ENCODE measurements at places on chromosomes 11 and 22.

- no peak for DNase-seq
These were observed 541.7 kb downstream of the NTM start for GRCh38 chr11:131912134-131912533.

DNA sequence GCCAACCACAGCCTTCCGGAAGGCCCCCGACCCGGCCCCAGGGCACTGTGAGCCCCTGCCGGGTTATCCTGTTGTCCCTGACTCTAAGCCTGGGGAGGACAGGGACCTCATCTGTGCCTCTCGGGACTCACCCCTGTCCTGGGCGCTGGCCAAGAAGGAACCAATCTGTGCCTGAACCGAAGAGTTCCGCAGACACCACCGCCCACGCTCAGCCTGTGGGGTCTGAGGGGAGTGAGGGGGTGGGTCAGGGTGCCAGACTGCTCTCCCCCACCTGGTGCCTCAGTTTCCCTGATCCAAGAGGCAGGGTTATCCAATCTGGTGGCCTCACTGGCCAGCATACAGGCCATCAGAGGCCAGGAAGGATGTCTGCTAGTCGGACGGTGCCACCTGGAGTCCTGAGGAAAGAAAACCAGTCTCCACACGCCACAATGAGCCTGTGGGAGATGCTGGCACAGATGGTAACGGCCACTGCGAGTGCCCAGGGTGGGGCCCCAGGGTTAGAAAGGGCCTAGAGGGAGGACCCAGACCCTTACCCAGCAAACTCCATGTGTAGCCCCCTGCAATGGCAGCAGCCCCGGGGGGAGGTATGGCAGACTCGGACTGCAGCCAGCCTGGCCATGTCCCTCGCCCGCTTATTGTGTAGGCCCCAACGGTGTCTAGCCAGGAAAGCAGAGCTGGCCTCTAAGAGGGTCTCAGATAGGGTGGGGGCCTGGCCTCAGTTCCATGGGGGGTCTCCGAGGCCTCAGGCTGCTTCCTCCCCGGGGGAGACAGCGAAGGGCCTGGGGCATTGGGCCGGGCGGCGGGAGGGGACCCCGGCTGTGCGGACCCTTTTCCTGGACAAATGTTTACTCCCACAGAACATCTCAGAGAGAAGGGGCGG is 827 bp upstream of the TNNT3 start:
- no peak for DNase-seq

GRCh38 chr11:77201370-77201769 is 73.3 kb downstream of the MYO7A start:
- no peak for DNase-seq

GRCh38 chr11:26326793-26327400 is 5.0 kb upstream of the ANO3 start:
- DNase-seq: no peak

DNA sequence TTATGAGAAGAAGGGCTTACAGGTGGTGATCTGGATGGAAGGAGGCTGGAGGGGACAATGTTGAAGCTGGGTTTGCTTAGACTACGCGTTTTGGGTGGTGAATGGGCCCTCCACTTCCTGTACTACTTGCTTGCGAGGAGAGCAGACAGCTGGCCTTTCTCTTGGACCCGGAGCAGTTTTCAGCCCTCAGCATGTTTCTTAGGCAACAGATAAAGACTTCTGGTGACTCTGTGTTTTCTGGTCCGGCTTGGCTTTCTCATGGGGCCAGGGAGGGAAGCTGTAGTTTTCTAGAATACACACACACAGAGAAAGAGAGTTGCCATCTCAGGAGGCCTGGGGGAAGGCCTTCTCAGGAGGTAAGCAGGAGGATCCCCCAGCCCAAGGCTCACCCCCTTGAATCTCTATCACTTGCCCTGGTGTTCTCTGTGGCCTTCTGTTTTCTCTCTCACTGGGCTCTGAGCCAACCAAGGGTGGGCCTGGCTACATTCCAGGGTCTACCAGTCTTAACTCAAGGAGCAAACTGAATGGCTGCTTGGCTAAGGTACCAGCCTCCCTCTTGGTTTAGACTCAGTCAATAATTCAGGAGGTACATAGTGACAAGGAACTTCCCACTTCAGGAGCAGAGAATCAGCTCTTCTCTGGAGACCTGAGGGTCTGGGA is 2.4 kb downstream of the CCS start:
- DNase-seq: no peak

DNA sequence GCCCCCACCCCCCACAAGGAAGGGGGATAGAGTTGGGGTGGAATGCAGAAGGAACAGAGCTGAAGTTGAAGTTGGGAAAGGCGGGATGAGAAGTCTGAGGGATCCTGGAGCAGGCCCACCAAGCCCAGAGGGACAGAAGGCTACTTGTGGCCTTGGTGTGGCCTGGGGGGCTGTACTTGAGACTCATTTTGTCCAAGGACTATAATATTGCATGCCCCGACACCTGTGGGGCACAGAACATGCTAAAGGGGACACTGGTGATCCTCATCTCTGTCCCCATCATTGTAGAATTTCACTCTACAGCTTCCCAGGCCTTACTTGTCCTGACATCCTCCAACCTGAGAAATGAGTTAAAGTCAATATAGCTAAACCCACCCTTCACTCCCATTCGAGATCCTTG is 1.3 kb downstream of the ESAM start:
- DNase-seq: no peak

Data from stimulated activated CD4-positive, alpha-beta T cell treated with anti-CD3 and anti-CD28 coated beads, Interleukin-4, amount 100 ng/mL, for 1 hour (primary cell).